ENCODE measurements at places on chromosomes 3 and 15.
A peak's percentile ranks its signal among the peaks of the same experiment; 100 is the strongest.

DNA sequence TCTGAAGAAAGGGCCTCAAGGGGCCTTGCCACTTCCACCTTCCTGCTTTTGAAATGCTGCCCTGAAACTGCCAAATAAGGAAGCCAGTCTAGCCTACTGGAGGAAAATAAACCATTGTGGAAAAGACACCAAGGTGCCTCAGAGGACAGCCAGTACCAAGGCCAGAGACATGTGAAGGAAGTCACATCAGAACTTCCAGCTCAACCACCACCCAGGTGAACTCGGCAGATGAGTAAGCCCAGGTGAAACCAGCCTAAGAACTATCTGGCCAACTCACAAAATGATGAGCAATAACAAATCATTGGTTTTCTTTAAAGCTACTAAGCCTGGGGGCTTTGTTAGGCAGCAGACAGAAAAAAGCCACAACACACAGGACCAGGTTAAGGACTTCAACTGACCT, 103.0 kb downstream of the MAGI1 start:
- H3K36me3 ChIP-seq = no peaks in the 10 kb centered on the region
- no peak overlapping the region for H3K27ac ChIP-seq
- no peak for DNase-seq
- no peak overlapping the region for H3K4me3 ChIP-seq

DNA sequence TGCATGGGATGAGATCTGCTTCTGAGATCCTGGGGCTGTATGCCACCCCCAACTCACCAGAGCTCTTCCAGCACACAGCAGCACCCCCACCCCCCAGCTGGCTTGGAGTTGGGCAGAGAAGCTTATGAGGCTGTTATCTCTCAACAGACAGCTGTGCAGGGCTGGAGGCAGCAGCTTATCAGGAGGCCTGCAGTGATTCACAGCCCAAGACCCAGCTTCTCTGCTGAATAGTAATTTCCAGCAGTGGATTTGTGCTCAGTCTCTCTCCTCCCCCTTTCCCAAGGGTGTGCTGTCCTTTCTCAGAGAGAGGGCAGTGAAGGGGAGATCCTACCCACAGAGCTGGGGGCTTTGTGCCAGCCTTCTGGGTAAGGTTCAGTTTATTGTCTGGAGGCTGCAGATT, 2.1 kb downstream of the RPP25 start:
- peaks cover under 1% of the 10 kb centered on the region for H3K36me3 ChIP-seq
- H3K4me1 ChIP-seq = peaks cover 12% of the 10 kb centered on the region
- no peak overlapping the region for H3K27ac ChIP-seq
- DNase-seq = no peak
- no peak overlapping the region for H3K4me3 ChIP-seq

DNA sequence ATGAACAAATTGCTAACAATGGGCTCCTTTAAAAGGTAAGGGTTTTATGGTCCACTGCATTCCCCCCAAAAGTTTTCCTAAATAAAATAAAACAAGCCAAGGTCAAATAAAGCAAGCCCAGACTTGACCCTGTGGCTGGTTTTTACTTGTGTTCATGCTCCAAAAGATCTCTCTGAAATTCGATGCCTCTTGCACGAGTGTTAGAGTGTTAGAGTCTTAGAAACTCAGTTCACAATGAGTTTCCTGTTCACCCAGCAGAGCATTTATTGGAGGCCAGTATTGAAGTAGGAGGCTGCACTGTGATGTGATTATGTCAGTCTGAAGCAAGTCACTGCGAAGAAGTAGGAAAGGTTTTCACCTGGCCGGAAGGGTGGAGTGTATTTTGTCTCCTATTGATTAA, 59.9 kb upstream of the LRTM1 start:
- H3K27me3 ChIP-seq = no peaks in the 10 kb centered on the region
- H3K36me3 ChIP-seq = no peaks in the 10 kb centered on the region
- no peak overlapping the region for H3K4me3 ChIP-seq

GRCh38 chr3:53169045-53169831, 8.2 kb downstream of the PRKCD start:
- H3K4me1 ChIP-seq = peaks cover 64% of the 10 kb centered on the region
- no peak for DNase-seq
- peak overlapping the region; percentile 60 for H3K27ac ChIP-seq
- H3K36me3 ChIP-seq = peaks cover 12% of the 10 kb centered on the region

- peaks cover 39% of the 10 kb centered on the region for H3K27me3 ChIP-seq
- DNase-seq = no peak
- no peak overlapping the region for H3K27ac ChIP-seq
Measured at GRCh38 chr3:149466192-149466591, 8.3 kb upstream of the TM4SF4 start.

- peaks cover 2% of the 10 kb centered on the region for H3K36me3 ChIP-seq
- peaks cover 5% of the 10 kb centered on the region for H3K4me1 ChIP-seq
- H3K27me3 ChIP-seq = no peaks in the 10 kb centered on the region
- no peak for DNase-seq
- no peak overlapping the region for H3K27ac ChIP-seq
Measured at GRCh38 chr3:111506435-111506834, 35.6 kb upstream of the CD96 start.

DNA sequence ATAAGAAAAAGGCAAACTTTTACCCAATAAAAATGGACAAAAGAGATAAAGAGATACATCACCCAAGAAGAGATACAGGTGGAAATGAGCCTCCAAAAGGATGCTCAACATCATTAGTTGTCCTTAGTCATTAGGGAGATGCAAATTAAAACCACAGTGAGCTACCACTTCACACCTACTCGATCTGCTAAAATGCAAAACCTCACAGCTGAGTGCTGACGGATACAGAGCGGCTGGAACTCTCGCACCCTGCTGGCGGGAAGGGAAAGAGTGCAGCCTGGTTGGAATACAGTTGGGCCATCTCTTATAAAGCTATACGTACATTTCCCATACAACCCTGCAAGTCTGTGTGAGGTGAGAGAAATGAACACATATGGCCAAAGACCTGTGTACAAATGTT, 78.5 kb upstream of the PRR20G start:
- H3K27me3 ChIP-seq = peaks cover 73% of the 10 kb centered on the region
- H3K27ac ChIP-seq = no peak overlapping the region
- no peak for DNase-seq
- no peaks in the 10 kb centered on the region for H3K36me3 ChIP-seq

DNA sequence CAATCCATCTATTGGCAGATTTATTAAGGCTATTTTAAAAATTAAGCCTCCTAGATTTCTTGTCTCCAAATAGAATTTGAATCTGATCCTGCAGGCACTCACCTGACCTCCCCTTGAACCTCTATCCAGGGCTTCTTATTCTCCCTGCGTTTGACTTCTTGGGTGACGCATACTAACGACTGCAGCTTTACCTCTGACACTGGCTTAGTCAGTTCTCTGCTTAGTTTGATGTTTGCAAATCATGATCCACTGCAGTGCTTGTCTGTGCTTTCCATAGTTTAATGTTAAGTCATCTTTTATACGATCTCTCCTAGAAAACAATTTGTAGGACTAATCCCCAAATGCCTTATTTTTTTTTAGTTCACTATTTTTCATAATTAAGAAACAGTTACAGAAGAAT, 233.1 kb downstream of the ROBO1 start:
- no peaks in the 10 kb centered on the region for H3K27me3 ChIP-seq
- H3K27ac ChIP-seq = no peak overlapping the region
- H3K4me3 ChIP-seq = no peak overlapping the region
- no peaks in the 10 kb centered on the region for H3K4me1 ChIP-seq
- no peaks in the 10 kb centered on the region for H3K36me3 ChIP-seq
- DNase-seq = no peak

DNA sequence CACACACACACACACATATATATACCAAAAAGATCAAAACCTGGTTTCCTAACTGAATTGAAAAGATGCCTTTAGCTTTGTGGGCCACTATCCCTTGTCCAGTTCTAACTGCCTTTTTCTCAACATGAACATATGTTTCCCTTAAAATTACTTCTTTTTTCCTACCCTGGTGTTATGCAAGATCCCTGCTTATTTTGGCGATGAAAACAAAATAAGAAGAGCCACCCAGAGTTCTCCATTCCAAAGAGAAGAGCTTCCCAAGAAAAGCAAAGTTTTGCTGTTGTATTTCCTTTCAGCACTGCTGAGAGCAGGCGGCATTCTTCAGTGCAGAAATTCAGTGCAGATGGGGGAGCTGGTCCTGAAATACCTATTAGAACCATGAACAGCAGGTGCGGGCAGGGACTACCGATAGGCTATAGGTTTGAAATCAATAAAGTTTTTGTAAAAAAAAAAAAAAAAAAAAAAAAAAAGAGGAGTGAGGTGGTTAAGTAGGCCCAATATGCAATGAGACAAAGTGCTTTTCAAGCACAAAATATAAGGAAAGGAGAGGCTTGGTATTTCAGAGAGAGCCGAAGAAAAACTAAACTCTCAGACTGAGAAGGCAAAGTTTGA, 238.0 kb downstream of the FOXP1 start:
- H3K36me3 ChIP-seq = peaks cover 13% of the 10 kb centered on the region
- no peaks in the 10 kb centered on the region for H3K27me3 ChIP-seq
- peak overlapping the region; percentile 58 for H3K27ac ChIP-seq
- no peak for DNase-seq

DNA sequence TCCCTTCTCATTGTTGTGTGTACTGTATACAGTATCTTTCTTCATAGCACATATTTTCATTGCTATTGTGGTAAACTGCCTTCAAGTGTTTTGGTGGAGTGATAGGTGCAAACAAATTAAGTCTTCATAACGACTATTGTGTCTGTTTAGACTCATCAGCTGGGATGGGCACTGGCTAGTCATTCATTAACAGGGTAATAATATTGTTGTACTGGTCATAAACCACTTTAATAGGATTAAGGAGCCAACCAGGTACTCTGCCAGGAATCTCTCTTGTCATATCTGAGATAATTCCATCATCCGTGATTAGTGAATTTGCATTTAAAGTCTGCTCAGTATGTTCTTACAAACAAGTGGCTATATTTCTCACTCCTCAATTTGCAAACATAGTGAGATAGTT, 10.2 kb upstream of the TMEM45A start:
- H3K36me3 ChIP-seq = no peaks in the 10 kb centered on the region
- H3K4me3 ChIP-seq = no peak overlapping the region
- no peaks in the 10 kb centered on the region for H3K4me1 ChIP-seq
- H3K27ac ChIP-seq = no peak overlapping the region
- peaks cover 44% of the 10 kb centered on the region for H3K27me3 ChIP-seq

GRCh38 chr3:2872884-2873283, 237.3 kb downstream of the IL5RA start:
- H3K4me1 ChIP-seq = no peaks in the 10 kb centered on the region
- H3K27me3 ChIP-seq = peaks cover 15% of the 10 kb centered on the region
- no peak overlapping the region for H3K27ac ChIP-seq
- no peak for DNase-seq
- no peaks in the 10 kb centered on the region for H3K36me3 ChIP-seq

- no peak overlapping the region for H3K27ac ChIP-seq
- no peaks in the 10 kb centered on the region for H3K36me3 ChIP-seq
- DNase-seq = no peak
- no peaks in the 10 kb centered on the region for H3K4me1 ChIP-seq
- no peak overlapping the region for H3K4me3 ChIP-seq
Measured at GRCh38 chr3:99911433-99911832, 93.8 kb downstream of the CMSS1 start.

- H3K36me3 ChIP-seq = peaks cover 2% of the 10 kb centered on the region
- no peaks in the 10 kb centered on the region for H3K4me1 ChIP-seq
- DNase-seq = no peak
- no peak overlapping the region for H3K4me3 ChIP-seq
Measured at GRCh38 chr3:157916672-157917071, 189.5 kb downstream of the SHOX2 start.

GRCh38 chr3:48429317-48429959, 448 bp downstream of the PLXNB1 start:
- DNase-seq = peak; percentile 31
- H3K4me1 ChIP-seq = peaks cover 13% of the 10 kb centered on the region
- H3K36me3 ChIP-seq = peaks cover 4% of the 10 kb centered on the region
- peak overlapping the region; percentile 32 for H3K27ac ChIP-seq

- peaks cover 8% of the 10 kb centered on the region for H3K36me3 ChIP-seq
Measured at GRCh38 chr3:48797626-48798025, 50.0 kb downstream of the PRKAR2A start.

GRCh38 chr3:150917951-150918350, 12.7 kb upstream of the MINDY4B start:
- DNase-seq = no peak
- peaks cover 68% of the 10 kb centered on the region for H3K27me3 ChIP-seq
- H3K4me3 ChIP-seq = no peak overlapping the region

DNA sequence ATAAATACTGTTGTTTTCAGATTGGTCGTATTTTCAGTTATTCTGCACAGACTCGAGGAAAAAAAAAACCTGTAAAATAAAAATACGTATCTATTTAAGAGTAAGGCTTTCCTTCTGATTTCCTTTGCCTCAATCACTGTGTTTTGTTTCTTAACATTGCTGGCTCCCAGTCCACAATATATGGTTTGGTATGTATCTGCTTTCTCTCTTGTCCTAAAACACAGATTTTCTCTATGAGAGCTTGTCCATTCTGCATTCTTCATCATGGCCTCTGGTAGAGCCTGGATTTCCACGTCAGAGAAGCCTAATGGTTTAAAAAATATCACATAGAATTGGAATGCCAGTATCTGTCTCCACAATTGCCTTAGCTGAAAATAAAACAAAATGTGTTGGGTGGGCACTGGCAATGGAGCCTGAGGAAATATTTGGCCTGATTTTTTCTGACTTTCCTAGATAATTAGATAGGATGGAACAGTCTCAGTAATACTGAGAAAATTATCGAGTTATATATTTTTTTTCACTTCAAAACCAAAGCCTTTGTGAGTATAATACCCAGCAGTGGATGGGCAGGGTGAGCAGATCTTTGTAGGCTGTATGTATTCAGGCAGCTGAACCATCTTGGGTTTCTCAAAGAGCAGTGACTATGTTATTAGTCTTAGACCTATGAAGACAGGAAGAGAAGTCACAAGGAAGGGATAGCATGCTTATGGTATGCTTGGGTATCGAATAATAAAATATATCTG, 1.9 kb downstream of the CD200 start:
- H3K36me3 ChIP-seq = no peaks in the 10 kb centered on the region
- no peak overlapping the region for H3K4me3 ChIP-seq
- H3K27ac ChIP-seq = no peak overlapping the region
- H3K4me1 ChIP-seq = peaks cover 6% of the 10 kb centered on the region
- DNase-seq = no peak

DNA sequence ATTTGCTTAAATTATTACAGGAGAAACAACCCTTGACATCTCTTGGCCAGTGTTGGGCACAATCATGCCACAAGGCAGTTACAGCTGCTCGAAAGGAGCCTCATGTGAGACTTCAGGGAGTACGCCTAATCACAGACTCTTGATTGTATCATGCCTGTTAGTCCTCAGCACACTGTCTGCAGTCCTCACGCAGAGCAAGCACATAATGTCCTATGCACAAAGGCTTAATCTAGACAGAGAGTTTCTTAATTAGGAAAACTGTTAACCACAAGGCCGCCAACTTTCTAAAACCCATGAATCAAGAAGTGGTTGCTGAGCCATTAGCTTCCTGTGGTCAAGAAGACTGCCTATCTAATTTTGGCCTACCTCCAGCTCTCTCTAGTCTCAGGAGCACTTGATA, 172.0 kb downstream of the UNC13C start:
- H3K4me3 ChIP-seq = no peak overlapping the region
- no peaks in the 10 kb centered on the region for H3K4me1 ChIP-seq
- H3K27ac ChIP-seq = no peak overlapping the region
- no peaks in the 10 kb centered on the region for H3K27me3 ChIP-seq
- no peak for DNase-seq

- H3K36me3 ChIP-seq = no peaks in the 10 kb centered on the region
- no peaks in the 10 kb centered on the region for H3K27me3 ChIP-seq
- no peak for DNase-seq
- no peaks in the 10 kb centered on the region for H3K4me1 ChIP-seq
- H3K27ac ChIP-seq = no peak overlapping the region
- H3K4me3 ChIP-seq = no peak overlapping the region
Measured at GRCh38 chr3:54857343-54857742, 70.5 kb downstream of the LRTM1 start.
